ENCODE measurements at places on chromosomes 7 and 10.
A peak's percentile ranks its signal among the peaks of the same experiment; 100 is the strongest.

DNA sequence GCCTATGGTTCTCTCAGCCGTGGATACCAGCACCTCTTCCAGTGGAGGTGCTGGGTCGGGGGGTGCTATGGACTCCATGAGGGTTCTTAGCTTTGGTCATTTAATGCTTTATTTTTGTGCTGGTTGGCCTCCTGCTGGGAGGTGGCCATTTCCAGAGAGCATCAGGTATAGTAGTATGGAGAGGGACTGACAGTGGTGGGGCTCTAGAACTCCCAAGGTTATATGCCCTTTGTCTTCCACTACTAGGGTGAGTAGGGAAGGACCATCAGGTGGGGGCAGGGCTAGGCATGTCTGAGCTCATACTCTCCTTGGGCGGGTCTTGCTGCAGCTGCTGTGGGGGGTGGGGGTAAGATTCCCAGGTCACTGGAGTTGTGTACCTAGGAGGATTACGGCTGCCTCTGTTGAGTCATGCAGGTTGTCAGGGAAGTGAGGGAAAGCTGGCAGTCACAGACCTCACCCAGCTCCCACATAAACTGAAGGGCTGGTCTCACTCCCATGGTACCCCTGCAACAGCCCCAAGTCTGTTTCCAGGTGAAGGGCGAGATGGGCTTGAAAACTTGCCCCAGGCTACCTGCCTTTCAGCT lies 763.2 kb upstream of the LRRTM3 start:
- DNase-seq: no peak

DNA sequence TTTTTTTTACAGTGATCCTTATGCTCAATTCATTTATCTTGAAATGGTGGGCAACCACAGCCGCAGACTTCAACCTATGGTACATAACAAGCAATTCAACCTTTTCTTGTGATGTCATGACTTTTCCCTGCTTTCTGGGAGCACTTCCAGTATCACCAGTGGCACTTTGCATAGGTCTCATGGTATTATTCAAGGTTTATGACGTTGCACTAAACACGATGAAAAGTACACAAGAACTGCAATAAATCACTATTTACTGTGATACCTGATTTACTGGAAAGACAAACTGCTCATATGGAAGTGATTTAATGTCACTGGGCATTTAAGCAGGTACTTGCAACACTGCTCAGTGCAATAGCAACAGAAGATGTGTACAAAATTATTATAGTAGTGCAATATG lies 251.7 kb upstream of the CXCL12 start:
- DNase-seq: no peak

DNA sequence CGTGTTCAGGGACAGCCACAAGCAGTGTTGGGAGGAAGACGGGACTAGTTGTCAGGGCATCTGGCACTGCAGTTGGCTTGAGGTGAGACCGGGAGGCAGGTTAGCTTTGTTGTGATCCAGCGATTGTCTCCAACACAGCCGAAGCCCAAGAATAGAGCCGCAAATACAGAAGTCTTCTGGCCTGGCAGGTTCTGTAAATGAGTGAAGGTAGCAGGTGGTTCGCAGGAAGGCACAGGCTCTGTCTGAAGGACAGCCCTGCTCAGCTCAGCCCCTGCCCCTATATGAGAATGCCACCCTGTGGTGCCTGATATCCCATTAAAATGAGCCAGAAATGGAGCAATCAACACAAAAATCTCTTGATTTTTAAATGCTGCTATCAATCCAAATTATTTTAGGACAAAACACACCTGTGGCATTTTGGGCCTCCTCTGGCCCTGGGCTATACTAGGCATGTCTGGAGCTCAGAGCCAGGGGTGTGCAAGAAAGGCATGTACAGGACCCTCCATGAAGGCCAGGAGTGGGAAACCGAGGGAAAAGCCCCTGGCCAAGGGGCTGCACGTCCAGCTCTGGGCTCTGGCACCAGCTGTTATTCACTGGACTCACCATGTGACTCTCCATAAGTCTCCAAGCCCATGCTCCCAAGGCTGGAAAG lies 11.2 kb upstream of the C10orf71 start:
- DNase-seq: no peak

- no peak for DNase-seq
Observed at GRCh38 chr10:23331567-23332301, 12.9 kb downstream of the C10orf67 start.

DNA sequence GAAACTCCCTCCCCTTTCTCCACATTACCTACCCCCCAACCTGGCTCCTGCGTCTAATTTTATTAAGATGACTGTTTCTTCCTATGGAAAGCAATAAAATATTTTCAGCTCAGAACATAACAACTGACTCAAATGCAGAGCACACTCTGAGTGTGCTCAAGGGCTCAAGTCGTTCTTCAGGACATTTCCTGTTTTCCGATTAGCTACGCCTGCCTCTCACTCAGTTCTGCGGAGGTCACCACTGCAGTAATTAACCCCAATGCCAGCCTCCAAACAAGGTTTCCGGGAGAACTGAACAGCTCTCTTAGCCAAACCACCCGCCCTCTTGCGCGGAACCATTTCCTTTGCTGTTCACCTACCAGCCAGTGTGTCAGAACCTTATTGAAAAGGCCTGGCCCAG lies 19.3 kb downstream of the MYOF start:
- peak; percentile 41 for DNase-seq

DNA sequence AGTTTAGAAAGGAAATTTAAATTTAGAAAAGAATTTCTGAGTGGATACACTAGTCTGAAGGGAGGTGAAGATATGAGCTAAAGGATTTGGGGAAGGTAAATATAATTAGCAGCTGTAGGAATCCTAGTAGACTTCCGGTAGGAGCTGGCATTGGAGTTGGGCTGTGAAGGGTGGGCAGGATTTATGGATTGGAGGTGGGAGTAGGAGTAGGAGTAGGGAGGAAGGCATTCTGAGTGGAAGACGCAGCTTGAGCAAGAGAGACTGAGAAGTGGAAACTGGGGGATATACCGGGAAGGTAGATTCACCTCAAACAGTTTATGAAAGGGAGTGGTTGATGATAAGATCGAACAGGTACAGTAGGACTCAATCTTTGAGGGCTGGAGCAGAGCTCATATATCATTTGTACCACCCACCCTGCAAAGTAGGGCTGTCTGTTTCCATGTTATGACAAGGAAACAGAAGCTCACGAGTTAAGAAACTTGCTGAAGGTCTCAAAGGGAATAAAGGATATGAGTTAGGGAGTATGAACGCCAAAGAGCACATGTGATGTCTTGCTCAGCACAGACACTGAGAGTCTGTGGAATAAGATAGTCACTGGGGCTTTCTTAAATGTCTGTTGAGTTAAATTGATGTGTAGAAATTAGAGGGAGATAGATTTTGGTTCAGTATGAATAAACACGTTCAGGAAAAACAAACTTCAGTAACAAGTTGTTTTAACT lies 81.6 kb downstream of the RPS24 start:
- no peak for DNase-seq

DNA sequence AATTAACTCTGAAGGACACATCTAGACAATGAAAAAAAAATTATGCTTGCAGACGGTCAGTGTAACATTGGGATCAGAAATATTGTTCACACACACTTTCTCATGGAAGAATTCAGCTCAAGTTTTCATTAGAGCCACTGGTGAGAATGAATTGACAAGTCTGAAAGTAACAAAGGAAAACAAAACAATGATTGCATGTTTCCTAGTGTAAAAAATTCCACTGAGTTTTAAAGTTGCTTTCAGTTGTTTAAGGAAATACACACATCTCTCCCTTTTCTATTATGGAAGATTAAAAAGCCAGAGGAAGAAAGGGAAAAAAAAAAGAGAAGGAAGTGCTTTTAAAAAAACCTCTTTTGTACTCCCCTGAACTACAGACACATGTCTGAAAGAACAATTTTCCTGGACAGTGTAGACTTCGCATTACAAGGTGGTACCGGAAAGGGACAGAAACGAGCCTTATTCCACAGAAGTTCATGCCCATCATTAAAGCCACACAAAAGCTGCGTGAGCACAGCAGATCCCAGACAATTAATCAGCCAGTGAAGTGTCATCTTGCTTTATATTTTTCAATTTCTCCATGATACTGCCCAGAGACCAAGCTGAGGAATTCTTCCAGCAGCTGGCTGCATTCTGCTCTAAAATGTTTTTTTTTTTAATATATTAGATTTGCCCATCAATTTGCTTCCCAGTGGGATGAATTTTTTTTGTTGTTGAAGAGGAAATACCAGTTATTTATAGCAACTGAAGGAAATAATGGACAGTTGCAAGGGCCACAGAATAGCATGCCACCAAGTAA lies 294.8 kb downstream of the DOCK4 start:
- DNase-seq: no peak

DNA sequence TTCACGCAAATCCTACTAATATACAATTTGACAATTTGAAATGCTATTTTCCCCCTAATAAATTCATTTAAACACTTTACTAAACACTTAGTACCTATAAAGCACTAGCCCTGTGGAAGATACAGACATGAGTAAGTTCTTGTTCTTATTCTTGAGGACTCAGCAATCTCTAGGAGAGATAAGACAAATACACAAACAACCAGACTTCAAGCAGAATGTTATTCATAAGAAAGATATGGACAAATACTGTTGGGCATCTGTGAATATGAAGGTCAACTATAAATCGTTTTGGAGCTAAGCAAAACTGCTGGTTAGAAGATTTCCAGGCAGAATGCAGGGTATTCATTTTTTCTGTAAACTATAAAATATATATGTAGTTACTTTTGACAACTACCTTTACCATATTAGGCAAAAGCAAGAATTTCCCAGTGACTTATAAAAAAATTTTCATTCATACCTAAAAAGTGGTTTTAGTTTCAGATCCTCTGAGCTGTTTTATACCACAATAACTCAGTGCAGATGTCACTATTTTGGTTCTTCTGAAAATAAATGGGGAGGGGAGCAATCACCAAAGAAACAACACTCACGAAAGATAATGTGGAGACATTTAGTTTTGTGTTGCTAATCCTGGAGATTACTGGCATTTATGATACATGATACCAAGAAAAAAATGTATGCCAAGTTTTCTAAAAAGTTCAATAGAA lies 3.8 kb downstream of the VPS41 start:
- no peak for DNase-seq

- DNase-seq: no peak
Observed at GRCh38 chr7:151109094-151110048, 23.1 kb downstream of the AGAP3 start.

GRCh38 chr10:86863484-86863842 lies 94.0 kb downstream of the MMRN2 start:
- DNase-seq: no peak

DNA sequence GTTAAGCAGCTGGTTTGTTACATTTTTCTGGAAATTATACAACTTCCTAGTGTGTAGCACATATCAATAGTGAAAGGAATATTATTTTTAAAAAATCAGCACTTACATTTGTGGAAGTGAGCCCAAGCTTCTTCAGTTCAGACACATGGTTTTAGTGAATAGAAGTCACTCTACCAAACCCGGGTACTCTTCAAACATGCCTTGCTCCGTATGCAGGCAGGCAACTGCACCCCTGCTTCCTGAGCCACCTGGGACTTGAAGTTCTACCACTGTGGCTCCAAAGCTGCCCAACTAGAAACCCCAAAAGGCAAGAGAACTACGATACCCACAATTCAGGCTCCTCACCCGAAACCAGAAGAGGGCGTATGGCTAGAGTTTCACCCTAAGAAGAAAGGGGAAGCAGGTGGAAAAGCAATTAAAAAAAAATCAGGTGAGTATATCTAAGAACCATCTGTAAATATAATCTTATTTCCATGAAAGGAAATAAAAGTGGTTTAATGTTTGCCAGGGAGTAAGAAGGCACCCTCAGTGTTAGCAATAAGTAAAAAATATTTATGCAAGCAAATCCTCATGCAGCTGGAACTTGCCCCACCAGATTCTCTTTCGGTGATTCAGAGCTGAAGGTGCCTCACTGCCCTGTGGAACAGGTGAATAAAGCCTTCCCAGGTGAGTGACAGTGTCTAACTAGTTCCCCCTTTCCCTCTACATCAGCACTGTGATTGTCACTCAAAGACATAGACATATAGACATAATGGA lies at the start of gene MACC1:
Gene MACC1 (minus strand): TSS at position 192 of the 756 bp plus-strand sequence. CDS start 55,522 bp downstream, outside the sequence.
- no peak for DNase-seq

- no peak for DNase-seq
Observed at GRCh38 chr7:40645197-40645596, 510.4 kb downstream of the SUGCT start.

DNA sequence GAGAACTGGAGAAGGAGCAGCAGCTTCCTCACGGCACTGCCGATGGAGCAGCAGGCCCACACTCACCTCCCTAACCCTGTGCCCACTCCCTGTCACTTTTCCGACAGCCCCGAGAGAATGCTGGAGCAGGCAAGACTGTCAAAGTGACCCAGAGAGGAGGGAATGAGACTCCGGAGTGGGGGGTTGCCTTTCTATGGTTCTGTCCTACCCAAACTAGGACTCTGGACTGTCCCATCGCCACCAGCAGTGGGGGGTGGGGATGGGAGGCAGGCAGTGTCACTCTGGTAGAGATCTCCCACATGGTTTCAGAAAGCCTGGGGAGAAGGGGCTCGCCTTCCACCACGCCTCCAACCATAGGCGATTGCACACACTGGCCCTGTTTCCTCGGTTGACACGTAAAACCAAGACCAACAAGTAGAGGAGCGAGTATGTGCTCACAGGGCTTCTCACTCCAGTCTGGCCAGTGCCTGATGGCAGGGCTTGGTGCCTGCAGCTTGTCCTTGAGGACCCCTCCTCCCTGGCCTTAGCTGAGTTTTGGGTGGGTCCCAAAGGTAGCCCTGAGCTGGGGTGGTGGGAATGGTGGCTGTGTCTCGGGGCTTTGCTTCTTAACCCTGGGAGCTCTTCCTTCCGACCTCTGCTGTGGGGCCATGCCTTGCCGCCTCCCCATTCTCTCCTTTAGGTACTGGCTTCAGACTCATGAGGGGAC lies 148.5 kb downstream of the PTPN20 start:
- DNase-seq: no peak

DNA sequence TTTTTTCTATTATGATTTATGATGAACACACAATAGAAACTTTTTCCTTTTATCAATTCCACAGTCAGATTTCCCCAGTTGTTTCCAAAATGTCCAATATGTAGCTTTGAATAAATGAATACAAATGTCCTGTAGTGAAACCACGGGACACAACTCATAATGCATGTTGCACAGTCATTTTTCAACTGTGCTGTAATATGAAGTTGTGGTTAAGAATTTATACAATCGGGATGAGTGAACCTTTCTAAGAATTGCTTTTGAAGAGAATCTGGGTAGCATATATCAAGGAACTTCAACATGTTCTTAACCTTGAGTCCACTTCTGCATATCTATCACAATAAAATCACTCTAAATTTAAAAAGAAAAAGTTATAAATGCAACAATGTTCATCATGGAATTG lies 14.6 kb upstream of the ST7 start:
- no peak for DNase-seq
